NCI-H524 (cell line): ENCODE measurements at places on chromosomes 2 and 18.

DNA sequence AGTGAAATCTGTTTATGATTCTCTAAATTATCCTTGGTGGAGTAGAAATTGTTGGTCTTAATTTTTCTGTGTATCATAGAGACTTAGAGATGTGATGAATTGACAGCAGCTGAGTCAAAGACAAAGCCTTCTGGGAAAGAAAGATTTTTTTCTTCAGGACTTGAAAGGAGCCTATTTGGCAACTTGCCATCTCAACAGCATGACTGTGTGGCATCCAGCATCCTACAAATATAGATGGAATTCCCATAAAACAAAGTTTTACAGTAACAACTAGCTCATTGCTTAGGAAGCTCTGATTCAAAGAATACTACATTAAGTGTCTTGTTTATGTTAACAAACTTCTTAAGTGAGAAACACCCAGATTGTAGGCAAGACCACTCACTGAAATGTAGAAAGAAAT is 79.2 kb upstream of the SETBP1 start:
- DNase-seq, result peak; percentile 48

- peak; percentile 1 for DNase-seq
Observed at GRCh38 chr2:234212534-234212933, 162.0 kb downstream of the SPP2 start.

DNA sequence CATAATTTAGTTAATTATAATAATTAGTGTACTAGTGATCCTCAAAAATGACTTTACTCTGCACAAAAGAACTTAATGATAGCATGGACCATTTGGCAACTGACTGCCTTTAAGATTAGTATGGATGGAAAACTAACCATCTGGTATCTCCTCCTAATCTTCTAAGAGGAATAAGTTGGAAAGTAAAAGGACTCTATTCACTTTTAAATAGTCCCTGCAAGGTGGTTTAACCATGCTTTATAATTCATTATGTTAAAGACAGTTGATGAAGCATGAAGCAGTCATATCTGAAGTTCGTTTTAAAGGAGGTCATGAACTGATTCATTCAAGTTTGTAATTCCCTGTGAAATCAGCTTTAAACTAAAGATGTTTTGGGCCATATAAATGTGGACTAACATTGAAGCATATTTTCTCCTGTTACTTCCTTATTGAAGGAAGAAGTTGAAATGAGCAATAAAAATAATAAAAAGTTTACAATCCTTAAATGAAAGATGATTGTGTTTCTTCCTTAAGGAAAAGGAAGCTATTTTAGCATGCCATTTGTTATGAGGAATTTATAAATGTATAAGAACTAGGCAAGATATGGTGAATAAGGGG is 446.0 kb downstream of the XIRP2 start:
- peak; percentile 43 for DNase-seq

- no peak for DNase-seq
Observed at GRCh38 chr2:69581774-69582581, 61.6 kb downstream of the AAK1 start.

GRCh38 chr18:70377317-70377799 is 88.5 kb downstream of the SOCS6 start:
- DNase-seq, result no peak

- no peak for DNase-seq
Observed at GRCh38 chr2:64054161-64054915, 35.1 kb upstream of the VPS54 start.

DNA sequence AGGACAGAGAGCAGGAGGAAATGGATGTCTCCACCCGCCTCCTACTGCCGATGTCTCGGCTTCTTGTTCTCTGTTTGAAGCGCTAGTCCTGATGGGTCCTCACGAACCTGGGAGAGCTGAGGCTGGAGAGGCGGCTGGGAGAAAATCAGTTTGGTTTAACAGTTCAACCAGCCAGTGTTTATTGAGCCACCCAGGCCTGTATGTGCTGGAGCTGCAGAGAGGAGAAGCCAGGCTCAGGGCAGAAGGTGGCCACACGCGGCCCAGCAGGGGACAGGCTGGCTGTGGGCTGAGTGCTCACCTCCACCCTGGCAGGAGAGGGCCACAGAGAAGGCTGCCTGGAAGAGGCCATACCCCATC is 202.1 kb downstream of the CYP26B1 start:
- DNase-seq, result no peak

- DNase-seq, result no peak
Observed at GRCh38 chr2:176268976-176269318, 295 bp upstream of the MTX2 start.

GRCh38 chr2:176999301-176999700 is 213.3 kb upstream of the HNRNPA3 start:
- DNase-seq, result no peak

- DNase-seq, result no peak
Observed at GRCh38 chr2:96083064-96083939, 33.1 kb downstream of the ADRA2B start.
